Stimulated activated CD8-positive, alpha-beta memory T cell treated with anti-CD3 and anti-CD28 coated beads, Interleukin-15, amount 100 ng/mL, for 24 hours (primary cell): ENCODE measurements at places on chromosomes 7 and 10.

DNA sequence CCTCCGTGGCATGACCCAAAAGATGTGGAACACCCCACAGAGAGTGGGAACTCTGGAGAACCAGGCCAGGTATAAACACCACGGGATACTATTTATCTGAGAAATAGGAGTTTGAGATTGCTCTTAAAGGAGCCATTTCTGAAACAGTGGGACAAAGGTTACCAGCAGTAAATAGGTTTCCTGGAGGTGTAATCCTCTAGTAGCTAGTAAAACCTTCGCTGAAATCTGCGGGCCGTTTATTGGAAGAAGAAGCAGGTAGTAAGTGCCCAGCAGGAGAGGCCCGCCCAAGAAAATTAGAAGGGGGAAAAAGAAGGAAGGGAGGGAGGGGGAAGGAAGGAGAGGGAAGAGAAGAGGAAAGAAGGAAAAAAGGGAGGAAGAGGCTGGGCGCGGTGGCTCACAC, 51.6 kb downstream of the CHST3 start:
- no peak for DNase-seq

- DNase-seq, result no peak
These were observed 470.0 kb upstream of the SEMA3A start for GRCh38 chr7:84664626-84665025.

- peak; percentile 10 for DNase-seq
These were observed 628 bp downstream of the PARP12 start for GRCh38 chr7:140062118-140062527.

DNA sequence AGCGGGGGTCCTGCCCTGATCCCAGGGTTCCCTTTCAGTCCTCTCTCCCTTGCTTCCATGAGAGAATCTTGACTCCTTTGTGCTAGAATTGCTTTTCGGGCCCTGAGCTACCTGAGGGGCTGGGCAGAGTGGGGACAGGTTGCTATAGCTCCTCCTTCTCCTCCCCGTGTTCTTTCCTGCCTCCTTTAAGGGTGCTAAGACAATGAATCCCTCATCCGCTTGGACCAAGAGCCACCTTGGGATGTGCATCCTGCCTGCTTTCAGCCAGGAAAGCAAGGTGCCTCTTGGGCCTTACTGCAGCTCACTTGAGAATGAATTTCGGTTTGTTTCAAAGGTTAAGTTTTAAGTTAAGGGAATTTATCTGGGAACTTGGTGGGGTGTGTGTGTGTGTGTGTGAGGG, 53.6 kb downstream of the ADRA2A start:
- DNase-seq, result no peak

GRCh38 chr7:40541336-40541735, 406.5 kb downstream of the SUGCT start:
- DNase-seq, result no peak

GRCh38 chr10:84354623-84355022, 26.2 kb downstream of the CCSER2 start:
- DNase-seq, result no peak

DNA sequence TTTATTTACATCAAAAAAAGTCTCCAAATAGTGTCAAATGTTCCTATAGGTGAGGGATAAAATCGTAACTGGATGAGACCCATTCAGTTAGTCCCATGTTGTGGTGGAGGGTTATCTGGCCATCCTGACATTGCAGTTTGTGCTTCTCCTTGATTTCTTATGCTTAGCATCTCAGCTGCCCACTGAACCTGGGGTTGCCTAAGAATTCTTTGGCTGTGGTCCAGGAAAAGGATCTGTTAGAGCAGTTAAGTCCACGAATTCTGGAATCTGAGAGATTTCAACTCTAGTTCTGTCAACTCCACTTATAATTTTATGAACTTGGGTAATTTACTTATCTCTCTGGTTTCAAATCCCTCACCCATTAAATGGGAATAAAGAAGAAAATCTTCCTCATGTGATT, 1673.4 kb downstream of the REEP3 start:
- DNase-seq, result no peak

DNA sequence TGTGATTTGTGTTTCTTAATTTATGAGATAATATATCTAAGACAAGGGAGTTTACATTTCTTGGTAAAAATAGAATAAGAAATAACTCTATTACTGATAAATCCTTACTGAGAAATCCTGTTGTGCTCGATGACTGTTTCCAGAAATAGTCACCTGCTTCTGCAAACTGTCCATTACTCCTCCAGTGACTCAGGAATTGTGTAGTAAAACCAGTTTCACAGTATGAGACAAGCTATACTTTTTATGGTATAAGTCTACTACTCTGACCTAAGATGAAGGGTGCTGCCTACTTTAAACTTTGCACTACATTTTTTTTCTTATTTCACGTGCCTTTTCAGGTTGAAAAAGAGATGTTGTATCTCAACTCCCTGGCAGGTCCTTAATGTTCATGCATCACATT, 6.8 kb upstream of the ANKRD22 start:
- DNase-seq, result no peak

DNA sequence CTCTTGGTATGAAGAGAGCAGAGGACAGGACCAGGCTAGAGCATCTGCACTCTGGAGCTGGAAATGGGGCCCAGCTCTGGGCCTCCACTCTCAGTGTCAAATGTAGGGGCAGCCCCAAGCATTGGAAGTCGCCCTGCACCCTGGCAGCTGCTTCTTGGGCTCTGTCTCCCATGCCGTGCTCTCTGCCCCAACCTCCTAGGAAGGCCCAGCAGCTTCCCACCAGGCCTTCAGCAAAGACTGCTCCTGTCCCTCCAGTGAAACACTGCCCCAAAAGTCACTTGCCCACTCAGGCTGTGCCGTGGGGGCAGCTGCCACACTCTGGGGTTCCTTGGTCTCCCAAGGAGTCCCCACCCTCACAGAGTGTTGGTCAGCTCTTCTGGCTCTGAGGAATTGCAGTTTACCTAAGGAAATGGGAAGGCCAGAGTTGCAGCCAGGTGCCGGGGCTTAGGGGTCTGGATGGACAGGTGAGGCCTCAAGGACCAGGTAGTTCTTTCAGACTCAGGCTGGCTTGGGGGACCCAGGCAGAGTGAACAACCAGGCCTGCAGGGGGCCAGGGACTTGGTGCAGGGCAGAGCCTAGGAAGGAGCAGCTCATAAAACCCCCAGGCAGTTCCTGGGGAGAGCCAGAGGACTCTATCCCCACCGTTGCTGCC, 9.4 kb upstream of the OPN4 start:
- no peak for DNase-seq

- DNase-seq, result no peak
These were observed 141.1 kb upstream of the MGMT start for GRCh38 chr10:129325893-129326292.

- no peak for DNase-seq
These were observed 25.3 kb upstream of the MTPAP start for GRCh38 chr10:30374353-30374752.

DNA sequence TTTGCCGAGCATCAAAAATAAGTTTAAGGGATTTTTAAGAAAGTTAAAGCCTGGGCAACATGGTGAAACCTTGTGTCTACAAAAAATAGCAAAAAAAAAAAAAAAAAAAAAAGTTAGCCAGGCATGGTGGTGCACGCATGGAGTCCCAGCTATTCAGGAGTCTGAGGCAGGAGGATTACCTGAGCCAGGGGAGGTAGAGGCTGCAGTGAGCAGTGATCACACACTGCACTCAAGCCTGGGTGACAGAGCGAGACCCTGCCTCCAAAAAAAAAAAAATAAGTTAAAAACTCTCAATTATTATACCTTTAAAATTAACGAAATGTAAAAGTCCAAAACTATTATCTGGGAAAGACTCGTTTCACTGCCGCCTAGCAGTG, 35.0 kb upstream of the DAGLB start:
- DNase-seq, result no peak

DNA sequence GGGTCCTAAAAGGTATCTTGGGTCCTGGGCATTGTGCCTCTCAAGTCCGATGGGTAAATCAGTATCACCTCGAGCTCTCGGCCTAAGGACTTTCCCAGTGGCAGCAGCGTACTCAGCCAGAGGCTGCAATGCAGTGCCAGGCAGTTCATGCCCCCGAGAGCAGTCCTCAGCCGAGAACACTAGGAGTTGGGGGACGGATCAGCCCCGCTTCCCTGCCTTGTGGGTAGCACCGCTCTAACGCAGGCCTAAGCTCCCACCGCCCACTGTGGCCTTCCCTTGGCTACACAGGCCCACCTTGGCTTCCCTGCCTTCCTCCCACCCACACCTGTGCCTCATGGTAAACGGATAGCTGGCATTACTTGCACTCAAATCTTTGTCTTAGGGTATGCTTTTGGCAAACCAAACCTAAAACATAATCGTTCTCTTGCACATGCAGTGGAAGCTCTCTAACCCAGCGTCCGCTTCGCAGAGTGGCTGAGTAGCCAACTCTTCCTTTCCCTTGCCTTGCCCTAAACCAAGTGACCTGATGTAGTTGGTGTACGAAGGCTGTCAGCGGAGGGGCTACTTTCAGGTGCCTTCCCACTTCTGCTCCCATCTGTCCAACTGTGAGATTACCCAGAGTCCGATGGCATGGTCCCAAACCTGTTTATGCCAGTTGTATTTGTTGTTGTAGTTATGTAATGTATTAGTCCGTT, 73.2 kb upstream of the CHST15 start:
- no peak for DNase-seq

- no peak for DNase-seq
These were observed 15.2 kb downstream of the ZNF786 start for GRCh38 chr7:149075286-149075685.

- DNase-seq, result no peak
These were observed 85.4 kb downstream of the MKX start for GRCh38 chr10:27660268-27660667.

GRCh38 chr10:132137111-132138072, 49.4 kb upstream of the DPYSL4 start:
- no peak for DNase-seq

DNA sequence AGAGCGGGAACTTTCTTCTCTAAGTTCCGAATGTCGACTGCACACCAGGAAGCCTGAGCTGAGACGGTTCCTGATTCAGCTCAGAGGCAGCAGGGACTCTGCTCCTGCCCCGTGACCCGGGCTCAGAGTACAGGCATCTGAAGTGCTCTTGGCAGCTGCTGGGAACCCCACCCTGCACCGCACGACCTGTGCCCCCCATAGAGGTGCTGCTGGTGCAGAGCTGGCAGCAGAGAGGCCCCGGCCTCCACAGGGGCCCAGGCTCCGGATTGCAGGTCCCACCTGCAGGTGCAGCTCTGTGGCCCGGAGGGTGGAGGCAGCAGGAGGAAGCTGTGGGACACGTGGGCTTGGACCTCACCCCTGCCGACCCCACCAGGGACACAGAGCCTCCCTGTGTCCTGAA, 39.5 kb upstream of the ADGRA1 start:
- DNase-seq, result no peak

DNA sequence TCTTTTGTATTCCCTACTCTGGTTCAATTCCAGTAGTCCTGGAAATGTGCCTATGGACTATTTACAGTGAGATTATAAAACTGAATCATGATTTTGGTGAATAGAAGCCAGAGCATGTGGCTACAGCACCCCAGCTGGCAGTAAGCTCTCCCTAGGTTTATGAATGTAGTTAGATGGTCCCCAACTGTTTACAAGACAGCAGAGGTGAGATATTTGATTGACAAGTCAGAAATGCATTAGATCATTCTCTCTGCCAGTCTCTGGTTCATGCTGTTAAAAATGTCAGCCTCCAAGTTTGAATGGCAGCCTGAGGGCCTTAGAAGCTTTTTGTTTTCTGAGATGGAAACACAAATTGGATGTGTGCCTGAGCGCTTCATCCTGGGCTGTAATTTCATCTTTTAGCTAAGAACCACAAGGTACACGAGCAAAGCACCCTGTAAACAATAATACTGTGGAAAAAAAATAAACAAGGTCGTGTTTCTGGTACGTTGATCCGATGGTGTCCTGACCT, 85.0 kb downstream of the BTRC start:
- no peak for DNase-seq

DNA sequence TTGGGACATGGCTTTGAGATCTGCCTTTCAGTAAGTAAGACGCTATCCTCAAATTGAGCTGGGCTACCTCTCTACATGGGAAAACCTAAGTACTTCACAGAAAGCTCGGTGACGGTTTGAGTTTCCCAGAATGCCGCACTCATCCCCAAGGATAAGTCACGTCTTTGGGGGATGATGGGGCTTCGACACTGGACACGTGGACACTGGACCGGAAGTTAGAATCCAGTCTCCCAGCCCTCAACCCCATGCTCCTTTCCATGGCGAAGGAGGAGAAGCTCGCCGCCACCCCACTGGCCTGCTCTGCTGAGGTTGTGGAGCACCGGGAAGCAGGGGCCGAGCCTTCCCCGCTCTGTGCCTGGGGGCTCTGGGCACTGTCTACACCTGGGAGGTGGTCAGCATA, 27.5 kb downstream of the PTPRE start:
- DNase-seq, result no peak

- DNase-seq, result no peak
These were observed 205.9 kb downstream of the SKAP2 start for GRCh38 chr7:26658389-26659084.

GRCh38 chr10:115827231-115828009, 445.6 kb downstream of the GFRA1 start:
- DNase-seq, result no peak

- no peak for DNase-seq
These were observed 14.4 kb upstream of the ADO start for GRCh38 chr10:62790019-62790555.

DNA sequence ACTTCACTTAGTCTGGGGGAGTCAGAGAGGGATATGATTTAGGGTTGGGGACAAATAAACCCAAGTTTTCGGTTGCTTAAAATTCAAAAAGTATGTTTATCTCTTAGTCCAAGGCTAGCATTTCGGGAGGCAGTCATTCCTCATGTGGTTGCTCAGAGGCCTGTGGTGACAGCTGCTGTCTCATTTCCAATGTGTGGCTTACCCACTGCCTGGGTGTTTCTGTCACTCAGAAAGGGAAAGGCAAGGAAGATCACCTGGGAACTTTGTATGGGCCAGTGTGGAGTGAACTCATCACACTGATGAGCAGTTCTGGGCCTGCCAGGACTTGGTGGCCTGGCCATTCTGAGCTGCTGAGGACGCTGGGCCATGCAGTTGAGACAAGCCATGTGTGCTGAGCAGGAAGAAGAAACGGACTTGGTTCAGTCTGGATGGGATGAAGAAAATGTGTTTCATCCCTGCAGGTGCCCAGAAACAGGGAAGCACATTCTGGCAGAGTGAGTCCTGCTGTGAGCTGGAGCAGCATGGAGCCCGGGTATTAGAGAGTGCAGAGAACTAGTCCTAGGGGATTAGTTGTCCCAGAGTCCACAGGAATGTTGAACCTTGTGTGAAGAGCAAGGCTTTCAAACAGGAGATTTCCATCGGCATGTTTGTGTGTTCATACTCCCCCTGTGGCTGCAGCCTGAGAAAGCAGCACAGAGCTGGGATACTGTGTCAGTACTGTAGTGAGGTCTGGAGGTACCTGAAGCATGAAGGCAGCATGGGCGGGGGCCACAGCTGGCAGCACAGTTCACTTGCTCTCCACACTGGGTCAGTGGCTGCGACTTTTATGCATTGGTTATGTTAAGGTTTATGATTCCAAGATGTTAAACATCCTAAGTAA, 211.1 kb upstream of the IGFBP3 start:
- DNase-seq, result no peak

- DNase-seq, result no peak
These were observed 415.1 kb downstream of the GFRA1 start for GRCh38 chr10:115857856-115858255.
